ENCODE measurements at places on chromosomes 7 and 10.
A peak's percentile ranks its signal among the peaks of the same experiment; 100 is the strongest.

- DNase-seq, result no peak
These were observed 111.2 kb downstream of the GRK5 start for GRCh38 chr10:119318411-119319160.

DNA sequence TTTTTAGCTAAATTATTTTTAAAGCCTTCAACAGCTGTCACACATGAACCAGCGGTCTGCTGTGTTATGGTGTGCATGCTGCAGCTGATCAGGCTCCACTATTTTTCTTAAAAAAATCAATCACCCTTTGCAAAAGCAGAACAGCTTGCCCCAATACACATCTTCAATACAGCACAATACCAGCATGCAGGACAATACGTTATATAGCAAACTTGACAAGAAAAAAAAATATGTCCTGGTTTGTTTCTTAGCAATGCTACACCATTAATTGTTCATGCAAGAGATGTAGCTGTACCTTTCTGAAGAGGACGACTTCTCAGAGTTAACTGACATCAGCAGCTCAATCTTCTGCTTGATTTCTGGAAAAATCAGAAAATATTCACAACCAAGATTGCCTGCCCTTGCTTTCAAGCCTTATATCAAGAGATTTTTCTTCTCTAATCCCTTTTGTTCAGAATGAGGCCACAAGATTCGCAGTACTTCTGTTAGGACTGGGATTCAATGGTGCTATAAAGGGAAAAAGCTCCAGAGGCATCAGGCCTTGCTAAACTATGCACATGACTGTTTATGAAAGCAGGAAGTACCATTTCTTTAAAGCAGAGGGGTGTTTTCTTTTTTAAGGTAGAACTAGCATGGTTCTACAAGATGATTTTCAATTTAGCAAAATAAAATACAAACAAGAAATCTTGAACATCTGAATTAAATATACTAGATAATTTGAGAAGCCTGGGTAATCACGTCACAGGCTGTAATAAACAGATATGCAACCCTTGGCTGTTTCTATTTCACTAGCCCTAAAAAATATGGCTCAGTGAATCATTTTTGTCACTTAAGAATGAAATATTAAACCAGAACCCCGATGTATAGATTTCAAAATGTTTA lies 120.0 kb downstream of the SRPK2 start:
- DNase-seq, result peak; percentile 26

DNA sequence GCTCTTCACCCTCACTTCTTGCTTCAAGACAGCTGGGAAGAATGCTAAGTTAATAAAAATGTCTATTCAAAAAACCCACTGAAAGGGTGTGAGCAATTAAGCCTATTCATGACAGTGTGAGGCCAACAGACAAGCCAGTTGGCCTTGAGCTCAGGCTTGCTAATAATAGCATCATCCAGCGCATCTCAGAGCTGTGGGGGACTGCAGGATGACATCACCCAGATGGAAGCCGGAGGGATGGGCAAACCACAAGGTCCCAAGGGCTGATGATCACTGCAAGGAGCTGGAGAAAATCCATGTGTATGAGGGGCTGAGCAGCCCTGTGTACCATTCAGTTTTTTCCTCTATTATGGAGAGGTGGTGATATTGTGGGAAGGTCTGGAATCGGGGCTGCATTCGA lies 770.4 kb downstream of the TNS3 start:
- DNase-seq, result peak; percentile 75

- no peak for DNase-seq
These were observed 20.4 kb downstream of the TECPR1 start for GRCh38 chr7:98231493-98232262.

GRCh38 chr10:95122736-95123135 lies 53.4 kb upstream of the CYP2C8 start:
- no peak for DNase-seq

GRCh38 chr10:127303105-127303504 lies 106.7 kb upstream of the INSYN2A start:
- DNase-seq, result no peak

DNA sequence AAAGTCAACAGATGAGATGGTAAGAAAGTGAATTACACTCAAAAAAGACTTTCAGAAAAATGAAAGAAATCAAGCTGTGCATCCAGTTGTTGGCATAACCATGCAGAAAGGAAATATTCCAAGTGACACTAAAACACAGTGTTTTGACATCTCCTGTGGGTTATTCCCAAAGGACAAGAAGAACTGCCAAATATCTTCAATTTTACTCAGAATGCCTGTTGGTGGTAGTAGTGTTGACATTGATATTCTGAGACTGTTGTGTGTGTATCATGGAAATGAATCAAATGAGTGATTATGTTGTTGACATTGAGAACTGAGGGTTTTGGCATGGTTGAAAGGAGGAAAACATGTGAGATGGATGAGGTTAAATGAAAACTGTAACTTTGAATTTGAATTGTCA lies 196.9 kb downstream of the SH2D4B start:
- no peak for DNase-seq

GRCh38 chr10:91891125-91892001 lies 17.9 kb downstream of the FGFBP3 start:
- no peak for DNase-seq

DNA sequence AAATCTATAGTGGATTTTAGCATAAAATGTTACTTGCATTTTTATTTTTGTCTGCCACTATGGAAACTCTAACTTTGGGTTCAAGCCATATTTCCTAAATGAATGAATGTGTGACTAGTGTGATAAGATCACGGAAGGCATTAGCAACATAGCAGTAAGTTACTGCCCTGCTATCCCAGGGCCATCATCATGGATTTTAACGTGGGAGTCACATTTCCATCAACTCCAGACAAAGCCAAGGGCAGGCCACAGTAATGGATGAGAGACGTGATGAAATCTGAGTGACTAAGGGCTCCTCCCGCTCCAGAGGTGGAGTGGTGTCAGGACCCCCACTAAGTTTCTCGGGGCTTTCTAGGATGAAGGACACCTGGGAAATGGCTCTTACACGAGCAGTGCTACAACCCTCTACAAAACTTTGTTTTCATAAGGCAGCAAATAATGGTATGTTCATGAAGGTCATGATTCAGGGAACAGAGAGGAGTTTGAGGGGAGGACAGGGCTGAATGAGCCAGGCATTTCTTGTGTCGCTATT lies 34.3 kb downstream of the C10orf120 start:
- DNase-seq, result no peak

- DNase-seq, result no peak
These were observed 2.3 kb downstream of the C1QL3 start for GRCh38 chr10:16519250-16519907.

GRCh38 chr10:47457528-47457820 lies 26.4 kb downstream of the ANXA8 start:
- DNase-seq, result no peak

GRCh38 chr10:125263551-125263950 lies 103.2 kb upstream of the CTBP2 start:
- DNase-seq, result no peak

DNA sequence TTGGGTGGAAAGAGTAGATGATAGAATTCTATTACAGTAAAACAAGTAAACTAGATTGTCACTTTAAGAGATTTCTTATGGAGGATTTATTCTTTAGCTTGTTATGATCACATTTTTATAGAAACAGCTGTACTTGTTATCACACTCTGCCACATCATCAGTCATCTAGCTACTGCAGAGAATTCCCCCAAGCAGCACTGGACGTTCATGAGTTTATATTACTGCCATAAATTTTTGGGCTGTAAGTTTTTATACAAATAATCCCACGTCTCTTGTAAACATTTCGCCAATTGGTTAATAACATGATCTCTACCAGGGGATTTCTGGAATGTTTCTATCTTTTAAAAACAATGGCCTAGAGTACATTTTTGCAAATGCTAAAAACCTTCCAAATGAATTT lies 238.8 kb downstream of the POLR1F start:
- DNase-seq, result no peak

DNA sequence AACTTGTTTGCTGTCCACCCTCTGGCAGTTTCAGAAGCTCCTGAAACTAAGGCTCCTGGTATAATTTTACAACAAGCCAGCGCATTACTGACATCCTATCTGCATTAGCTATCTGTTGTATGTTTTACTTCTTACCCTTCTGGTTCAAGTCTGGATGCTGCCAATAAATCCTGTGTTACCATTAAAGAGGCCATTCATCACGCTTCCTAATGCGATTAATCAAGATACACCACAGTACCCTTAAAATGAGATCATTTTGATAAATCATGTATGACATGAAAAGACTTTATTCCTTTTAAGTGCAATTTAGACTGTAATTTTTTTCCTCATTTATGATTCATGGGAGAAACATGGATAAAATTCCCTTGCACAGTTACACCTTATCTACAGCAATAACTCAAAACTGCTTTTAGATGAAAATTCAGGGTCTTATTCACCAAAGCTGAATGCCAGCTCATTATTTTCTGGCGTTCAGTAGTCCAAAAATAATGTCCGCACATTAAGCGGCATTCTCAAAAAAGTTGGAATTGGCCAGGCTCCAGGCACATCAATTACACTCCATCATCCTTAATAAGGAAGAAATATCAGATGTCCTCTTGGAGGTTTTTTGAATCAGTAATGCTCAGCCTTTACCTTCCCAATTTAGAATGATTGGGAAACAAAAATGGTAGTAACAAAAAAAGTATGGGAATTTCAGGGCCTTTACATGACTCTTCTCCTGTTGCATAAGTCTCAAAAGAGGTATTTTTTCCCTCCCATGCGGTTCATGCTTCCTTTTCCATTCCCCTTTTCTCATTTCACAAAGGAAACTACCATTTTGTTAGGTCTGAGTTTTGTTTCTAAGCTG lies 878.5 kb downstream of the LRMDA start:
- DNase-seq, result no peak

DNA sequence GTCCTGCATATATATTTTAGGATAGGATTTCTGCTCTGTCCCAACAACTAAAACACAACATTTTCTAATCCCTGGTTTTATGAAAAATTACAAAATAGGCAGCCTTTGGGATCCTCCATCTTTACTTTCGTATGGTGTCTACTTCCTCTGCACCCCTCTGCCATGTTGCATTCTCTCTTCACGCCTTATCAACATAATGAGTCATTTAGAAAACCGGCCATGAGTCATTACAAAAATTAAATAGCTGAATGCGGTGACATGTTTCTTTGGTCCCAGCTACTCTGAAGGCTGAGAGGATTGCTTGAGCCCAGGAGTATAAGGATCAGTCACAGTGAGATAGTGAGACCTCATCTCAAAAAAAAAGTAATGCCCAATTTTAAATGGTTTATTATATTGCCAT lies 148.1 kb upstream of the CELF2 start:
- no peak for DNase-seq

DNA sequence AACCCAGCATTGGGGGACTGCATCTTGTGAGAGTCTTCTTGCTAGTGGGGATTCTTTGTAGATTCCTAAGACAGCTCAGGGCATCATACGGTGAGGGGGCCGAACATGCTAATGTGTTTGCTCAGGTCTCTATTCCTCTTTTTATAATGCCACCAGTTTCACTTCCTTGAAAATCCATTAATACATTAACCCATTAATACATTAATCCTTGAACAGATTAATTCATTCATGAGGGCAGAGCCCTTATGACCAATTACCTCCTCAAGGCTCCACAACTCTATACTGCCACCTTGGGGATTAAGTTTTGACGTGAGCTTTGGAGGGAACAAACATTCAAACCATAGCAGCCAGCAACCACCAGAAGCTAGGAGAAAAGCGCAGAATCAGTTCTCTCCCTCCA lies 67.2 kb upstream of the POT1 start:
- no peak for DNase-seq

- DNase-seq, result no peak
These were observed 231.1 kb upstream of the PRKCQ start for GRCh38 chr10:6811153-6811552.

DNA sequence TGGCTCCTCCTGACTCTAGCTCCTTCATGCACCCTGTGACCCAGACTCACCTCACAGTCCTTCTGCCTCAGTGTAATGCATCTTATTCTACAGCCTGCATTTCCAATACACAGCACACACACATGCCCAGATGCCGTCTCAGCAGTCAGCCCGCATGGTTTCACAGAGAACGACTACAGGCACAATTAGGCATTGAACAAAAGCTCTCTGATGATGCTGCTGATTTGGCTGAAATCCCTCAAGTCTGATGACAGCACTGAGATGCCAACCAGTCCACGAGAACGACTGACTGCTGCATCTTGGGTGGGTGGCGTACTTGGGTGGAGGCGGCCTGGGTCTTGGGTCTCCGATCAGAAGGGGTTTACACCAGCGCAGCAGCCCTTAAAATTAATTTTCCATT lies 200.4 kb downstream of the TAX1BP1 start:
- DNase-seq, result no peak

DNA sequence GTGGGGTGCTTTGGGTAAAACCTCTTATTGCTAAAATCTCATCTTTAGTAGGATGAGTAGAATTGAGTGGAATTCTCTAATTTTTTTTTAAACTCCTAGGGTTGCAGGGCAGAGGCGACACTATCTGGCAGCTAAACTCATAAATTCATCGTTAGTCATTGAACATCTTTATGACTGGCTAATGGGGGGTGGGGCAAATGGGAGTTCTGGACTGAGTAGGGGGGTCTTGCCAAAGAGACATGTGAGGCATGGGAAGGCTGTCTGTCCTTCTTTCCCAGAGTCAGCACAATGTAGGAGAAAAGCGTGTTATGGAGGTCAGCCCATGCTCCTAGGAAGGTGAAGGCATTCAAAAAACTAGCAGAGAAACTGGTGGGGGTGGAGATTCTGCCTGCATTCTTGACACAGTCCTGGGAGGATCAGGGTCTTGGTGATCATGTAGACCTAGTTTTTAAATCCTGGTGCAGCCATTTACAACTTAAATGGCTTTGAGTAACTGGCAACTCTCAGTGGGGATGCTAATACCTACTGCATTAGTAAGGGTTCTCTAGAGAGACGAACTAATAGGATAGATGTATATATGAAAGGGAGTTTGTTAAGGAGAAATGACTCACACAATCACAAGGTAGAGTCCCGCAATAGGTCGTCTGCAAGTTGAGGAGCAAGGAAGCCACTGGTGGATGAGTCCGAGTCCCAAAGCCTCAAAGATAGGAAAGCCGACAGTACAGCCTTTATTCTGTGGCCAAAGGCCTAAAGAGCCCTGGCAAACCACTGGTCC lies 47.7 kb downstream of the EMX2 start:
- DNase-seq, result no peak

GRCh38 chr10:127993056-127993690 lies 86.3 kb downstream of the PTPRE start:
- no peak for DNase-seq

- DNase-seq, result no peak
These were observed 439.5 kb upstream of the NFE2L3 start for GRCh38 chr7:25712500-25712899.

DNA sequence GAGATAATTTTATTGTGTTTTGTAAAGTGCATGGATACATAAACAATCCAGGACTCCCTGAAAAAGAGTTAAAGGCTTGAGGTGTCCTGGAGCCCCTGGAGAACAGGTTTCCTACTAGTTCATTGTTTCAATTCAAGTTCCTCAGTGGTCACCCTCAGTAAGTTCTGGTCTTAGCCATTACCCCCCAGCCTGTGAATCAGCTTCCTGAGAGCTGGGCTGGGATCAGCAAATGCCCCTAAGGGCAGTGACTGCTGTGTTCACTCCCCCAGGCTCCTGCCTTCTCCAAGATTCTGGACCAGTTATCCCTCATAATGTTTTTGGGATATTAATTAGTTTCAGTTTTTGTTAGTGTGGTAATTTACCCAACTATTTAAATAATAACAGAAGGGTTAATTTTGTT lies 151.6 kb upstream of the PRSS58 start:
- DNase-seq, result no peak

Measured in smooth muscle cell of the brain vasculature (primary cell).